ENCODE measurements at places on chromosomes 7 and 10.

DNA sequence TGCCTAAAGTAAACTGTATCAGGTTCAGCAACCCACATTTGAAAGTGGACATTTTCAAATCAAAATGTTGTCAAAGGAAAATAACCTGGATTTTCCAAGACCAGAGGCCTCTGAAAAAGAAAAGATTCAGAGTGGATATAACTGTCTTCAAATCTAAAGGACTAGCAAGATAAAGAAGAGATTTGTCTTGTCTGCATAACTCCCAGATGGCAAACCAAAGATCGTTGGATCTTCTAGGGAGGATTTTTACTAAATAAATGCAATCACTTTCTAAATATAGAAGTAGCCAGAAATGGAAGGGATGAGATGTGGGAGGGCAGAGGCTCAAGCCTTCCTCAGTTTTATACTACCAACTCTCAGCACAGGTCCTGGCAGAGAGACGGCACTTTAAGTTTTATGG is 39.0 kb downstream of the CABCOCO1 start:
- no peak for DNase-seq

DNA sequence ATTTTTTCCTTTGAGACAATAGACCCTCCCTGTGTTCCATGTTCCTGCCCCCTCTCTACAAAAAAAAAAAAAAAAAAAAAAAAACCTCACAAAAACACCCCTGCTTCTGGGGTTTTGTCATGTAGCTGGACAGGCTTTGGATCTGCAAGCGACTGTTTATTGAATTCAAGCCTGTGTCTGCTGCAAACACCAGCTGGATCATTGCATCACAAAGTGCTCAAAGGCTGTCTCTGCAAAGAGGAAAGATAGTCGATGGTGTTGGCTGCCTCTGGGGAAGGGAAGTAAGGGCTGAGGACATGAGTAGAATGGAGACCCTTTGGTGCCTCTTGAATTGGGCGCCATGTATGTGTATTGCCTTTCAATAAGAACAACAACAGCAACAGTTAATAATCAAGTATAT is 471.2 kb downstream of the PLXNA4 start:
- DNase-seq = no peak

DNA sequence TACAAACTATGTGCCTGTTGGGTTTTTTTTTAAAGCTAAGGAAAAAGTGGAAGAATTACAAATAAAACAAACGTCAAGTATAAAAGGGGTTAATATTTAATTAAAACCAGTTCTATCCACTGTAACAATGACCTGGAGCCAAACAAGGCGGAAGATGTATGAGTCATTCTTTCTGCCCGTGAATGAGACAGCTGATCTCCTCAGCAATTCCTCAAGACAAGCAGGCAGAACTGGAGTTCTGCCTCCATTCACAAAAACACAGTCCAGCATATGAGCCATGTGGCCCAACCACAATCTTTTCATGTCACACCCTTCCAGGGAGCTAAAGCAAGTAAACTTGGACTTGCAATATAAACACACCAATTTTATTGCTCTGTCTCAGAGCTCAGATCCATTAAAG is 8.4 kb downstream of the ETV1 start:
- no peak for DNase-seq

- DNase-seq = no peak
Observed at GRCh38 chr10:78605800-78606350, 462.9 kb upstream of the ZMIZ1 start.

DNA sequence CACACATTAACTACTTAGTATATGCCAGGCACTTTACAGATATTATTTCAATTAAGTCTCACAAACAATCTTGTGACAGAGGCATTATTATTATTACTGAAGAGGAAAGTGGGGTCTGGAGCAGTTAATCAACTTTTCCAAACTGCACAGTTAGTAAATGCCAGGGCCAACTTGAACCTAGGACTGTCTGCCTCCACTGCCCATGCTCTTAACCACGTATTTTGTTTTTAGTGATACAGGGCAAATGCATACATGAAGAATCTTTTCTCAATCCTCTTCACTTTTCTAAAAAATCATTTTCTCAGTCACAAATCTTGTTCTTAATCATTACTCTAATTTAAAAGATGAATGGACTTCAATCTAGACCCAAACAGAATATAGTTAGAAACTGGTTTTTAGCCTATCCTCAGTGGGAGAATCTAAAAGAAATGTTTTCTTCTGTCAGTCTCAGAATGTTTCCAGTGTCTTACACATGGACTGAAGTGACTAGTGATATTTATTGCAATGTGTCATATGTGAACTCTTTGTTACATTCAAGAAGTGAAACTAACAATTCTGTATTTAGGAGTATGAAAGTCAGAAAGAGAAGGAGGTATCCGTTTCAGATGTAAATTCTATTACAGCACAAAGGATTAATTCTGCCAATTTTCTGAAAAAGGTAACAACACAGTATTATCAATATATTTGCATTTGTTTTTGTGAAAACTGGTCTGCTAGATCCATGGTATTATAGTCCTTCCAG is 55.5 kb upstream of the CCNJ start:
- DNase-seq = no peak

- DNase-seq = no peak
Observed at GRCh38 chr7:134075799-134076198, 51.3 kb upstream of the LRGUK start.

- no peak for DNase-seq
Observed at GRCh38 chr7:129643550-129644170, 32.1 kb downstream of the NRF1 start.

GRCh38 chr7:42876182-42877068 is 35.4 kb downstream of the C7orf25 start:
- DNase-seq = no peak

DNA sequence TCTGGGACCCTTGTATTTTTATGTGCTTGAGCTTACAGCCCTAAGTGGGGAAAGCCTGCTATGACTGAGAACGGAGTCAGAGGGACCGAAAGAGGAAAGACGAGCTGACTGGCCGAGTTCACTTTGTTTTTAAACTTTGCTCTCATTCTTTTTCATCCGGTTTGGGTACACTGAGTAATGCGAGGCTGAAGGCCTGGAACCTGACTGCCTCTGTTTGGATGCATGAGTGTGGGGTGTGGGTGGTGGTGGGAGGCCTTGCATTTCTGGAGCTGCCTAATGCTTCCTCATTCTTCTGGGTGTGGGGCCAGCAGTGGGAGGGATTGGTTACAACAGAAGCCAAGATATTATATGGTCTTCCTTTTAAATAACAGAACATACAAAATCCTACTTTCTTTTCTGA is 155.5 kb downstream of the BUB3 start:
- no peak for DNase-seq

DNA sequence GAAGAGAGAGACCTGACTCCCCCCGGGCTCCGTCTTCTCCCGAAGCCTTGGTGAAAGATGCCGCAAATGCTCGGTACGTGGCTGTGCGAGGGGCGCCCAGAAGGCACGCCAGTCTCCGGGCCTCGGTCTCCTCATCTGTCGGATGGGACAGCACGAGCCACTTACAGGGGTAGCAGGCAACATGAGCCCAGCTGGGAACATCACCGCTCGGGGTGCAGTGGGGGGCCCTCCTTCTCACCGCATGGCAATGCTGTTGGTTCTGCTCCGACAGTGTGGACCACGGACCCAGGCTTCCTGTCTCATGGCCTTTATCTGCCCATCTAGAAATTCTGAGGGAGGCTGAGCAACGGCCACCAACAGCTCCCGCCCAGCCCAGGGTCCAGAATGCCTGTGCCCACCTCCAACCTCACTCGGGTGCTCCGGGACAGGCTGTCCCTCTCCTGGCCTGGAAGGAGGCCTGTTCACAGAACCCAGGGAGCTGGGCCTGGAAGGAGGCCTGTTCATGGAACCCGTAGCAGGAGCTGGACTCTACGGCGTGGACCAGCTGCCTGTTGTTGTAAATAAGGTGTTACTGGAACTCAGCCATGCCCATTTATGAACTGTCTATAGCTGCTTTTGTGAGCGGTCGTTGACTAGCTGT is 15.8 kb downstream of the ADAP1 start:
- no peak for DNase-seq

DNA sequence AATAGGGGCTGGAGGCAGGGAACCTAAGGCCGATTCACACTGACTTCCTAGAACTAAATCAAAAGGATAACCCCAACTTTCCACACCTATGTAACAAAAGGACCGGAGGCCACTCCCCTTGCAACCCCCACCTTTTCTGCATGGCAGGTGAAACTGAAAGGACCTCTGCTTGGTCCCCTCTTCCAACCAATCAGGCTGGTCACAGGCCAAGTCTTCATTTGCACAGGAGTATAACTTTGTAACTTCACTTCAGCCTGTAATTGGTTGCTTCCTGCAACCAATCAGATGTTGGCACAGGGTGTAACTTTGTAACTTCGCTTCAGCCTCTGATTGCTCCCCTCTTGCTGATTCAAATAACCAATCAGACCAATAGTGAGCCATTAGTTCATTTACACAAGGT is 190.0 kb downstream of the FAM107B start:
- DNase-seq = no peak

GRCh38 chr7:148492157-148492860 is 98.3 kb upstream of the C7orf33 start:
- DNase-seq = no peak

GRCh38 chr10:93503075-93503474 is 6.7 kb downstream of the CEP55 start:
- no peak for DNase-seq

DNA sequence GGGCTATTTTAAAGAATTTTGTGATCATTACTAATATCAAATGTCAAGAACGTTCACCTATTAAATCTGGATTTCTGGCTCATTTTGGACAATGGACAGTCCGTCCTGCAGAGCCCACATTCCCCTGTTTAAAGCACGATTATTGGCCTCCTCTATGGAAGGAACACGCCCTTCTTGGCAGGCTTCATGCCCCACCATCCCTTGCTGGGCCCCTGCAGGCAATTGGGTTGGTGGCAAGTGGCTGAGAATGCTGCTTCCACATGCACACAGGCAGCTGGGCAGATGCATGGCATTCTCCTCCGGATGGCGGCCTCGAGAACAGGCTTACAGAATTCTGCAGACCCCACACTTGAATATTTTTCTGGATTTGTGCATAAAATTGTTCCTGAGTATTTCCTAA is 305.8 kb upstream of the MKI67 start:
- no peak for DNase-seq

DNA sequence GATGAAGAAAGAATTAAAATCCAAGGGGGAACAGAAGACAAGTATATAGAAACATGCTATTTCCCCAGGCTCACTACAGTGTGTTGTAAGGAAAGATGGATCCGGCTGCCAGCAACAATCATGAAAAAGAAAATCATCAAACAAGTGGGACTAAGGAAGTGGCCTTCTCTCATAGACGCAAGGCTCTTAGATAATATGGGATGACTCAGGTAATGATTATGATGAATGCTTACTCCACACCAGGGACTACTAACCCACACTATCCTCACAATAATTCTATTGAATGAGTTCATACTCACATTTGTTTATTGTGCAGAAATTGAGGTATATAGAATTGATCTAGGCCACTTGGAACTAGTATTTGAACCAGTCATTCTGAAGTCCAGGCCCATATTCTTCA is 111.2 kb upstream of the BET1 start:
- DNase-seq = no peak

GRCh38 chr10:49592726-49593563 is 17.2 kb upstream of the SLC18A3 start:
- no peak for DNase-seq

- no peak for DNase-seq
Observed at GRCh38 chr10:29804025-29804852, 169.5 kb upstream of the SVIL start.

DNA sequence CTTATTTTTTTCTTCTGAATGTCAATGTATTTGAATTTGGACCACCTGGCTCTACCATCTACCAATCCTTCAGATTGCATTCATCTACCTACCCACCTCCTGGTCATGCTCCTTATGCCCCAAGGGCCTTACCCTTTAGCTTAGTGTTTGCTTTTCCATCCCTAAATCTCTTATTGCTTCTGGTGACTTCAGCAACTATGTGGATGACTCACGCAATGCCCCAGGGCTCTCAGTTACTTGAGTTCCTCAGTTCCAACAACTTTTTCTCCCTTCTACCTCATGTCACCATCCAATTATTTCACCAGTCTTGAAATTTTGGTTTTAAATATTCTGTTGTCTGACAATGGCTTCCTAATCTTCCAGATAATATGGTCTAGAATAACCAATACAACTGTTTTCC is 118.9 kb downstream of the CFAP58 start:
- DNase-seq = no peak

GRCh38 chr10:16887565-16887964 is 70.3 kb upstream of the RSU1 start:
- DNase-seq = no peak

DNA sequence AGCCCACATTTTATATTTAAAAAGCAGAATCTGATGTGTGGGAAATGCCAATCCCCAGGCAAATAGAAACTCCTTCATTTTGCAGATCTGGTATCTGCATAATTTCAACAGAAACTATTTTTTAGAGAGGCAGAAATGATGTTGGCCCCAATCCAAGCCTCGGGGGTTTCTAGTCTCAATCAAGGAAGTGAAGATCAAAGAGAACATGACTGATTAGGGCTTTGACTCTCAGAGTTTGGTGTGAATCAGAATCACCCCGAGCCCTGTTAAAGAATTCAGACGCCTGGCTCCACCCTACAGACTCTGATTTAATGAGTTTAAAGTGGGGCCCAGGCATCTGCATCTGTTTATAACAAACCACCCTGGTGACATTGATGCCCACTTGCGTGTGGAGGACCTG is 36.7 kb upstream of the UBE2H start:
- DNase-seq = no peak

DNA sequence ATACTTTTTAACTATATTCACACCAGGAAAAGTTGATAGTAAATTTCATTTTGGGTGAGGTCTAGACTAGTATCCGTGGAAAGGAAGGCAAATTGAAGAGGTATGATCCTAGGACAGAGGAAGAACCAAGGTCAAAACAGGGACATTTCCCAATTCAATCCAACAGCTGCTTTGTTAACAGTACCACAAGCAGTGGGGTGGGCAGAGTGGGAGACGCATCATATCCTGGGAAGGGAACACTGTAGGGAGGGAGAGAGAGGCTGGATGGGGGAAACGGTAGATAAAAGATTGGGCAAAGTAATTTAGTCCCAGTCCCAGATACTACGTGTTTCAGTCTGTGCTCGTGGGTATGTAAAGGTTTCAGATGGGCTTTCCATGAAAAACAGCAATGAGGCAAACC is 9.2 kb upstream of the FAS start:
- DNase-seq = no peak

GRCh38 chr7:49159536-49159935 is 235.2 kb downstream of the CDC14C start:
- no peak for DNase-seq

- no peak for DNase-seq
Observed at GRCh38 chr7:105831824-105832535, 44.4 kb downstream of the ATXN7L1 start.

GRCh38 chr10:26000971-26001370 is 66.9 kb downstream of the MYO3A start:
- DNase-seq = no peak

Data from cerebellar nuclear complex (tissue), 1 donor.